ENCODE measurements at places on chromosomes 13 and 19.

- no peak for DNase-seq
Measured at GRCh38 chr13:96796091-96796633, 198.1 kb downstream of the OXGR1 start.

- DNase-seq: no peak
Measured at GRCh38 chr19:4507150-4507452, 11.2 kb downstream of the PLIN4 start.

DNA sequence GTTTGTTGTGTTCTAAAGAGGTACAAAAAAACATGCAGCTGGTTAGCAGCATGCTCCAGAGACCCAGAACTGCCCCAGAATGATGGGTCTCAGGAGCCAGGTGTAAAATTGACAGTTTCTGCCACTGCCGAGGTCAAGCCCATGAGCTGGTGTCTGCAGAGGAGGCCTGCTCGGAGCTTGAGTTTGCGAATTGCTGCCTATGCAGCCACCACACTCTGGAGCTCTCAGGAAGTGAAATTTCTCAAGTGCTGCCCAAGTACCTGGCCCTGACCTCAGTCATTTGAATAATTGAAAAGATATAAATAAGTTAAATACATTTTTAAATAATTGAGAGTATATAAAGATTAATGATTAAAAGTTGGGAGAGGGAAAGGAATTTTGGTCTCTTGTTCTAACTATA is 66.4 kb downstream of the ZAR1L start:
- no peak for DNase-seq

DNA sequence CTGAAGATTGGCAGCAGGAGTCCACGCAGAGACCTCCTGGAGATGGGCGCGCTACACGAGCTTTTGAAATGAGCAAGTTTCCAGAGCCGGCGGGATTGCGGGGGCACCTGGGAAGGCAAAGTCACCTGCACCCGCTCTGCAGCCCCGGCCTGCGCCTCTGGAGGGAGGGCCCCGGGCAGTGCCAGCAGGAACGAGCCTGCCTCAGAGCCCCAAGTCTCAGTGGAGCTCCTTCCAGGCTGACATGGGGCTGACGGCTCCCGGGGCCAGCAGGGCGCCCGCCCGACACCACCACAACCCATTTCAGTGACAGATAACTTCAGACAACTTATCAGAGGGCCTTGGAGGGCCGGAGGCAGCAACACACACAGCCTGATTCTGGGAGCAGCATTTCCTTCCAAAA is 45.0 kb downstream of the RASA3 start:
- DNase-seq: no peak

DNA sequence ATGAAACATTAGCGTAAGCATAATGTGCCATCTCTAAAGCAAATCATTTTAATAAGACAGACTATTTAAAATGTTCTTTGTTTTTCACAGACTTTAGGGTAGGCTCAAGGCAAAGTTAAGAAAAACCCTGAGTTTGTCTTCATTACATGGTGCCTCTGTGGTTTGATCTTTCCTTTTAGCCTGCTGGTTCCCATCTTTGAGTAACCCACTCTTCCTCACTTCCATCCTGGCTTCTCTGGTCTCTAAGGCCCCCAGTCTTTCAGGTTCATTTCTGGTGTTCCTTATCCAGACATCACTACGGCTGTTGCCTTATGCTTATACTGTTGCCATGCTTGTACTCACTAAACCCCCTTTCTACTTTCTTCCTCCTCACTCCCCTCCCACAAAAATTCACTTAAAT is 38.4 kb downstream of the DACH1 start:
- DNase-seq: no peak

GRCh38 chr13:110399801-110400200 is 92.7 kb downstream of the COL4A2 start:
- DNase-seq: no peak

GRCh38 chr13:112042496-112042895 is 24.5 kb upstream of the SOX1 start:
- DNase-seq: no peak

GRCh38 chr19:29375429-29376119 is 150.2 kb upstream of the VSTM2B start:
- DNase-seq: no peak

GRCh38 chr13:99307247-99307646 is at the start of gene GPR183:
Gene GPR183, minus strand, starts transcription at chr13:99307399. Its CDS starts 11,254 bp downstream, at chr13:99296145.
- no peak for DNase-seq

GRCh38 chr13:72293206-72293605 is 426.2 kb upstream of the DACH1 start:
- DNase-seq: no peak

DNA sequence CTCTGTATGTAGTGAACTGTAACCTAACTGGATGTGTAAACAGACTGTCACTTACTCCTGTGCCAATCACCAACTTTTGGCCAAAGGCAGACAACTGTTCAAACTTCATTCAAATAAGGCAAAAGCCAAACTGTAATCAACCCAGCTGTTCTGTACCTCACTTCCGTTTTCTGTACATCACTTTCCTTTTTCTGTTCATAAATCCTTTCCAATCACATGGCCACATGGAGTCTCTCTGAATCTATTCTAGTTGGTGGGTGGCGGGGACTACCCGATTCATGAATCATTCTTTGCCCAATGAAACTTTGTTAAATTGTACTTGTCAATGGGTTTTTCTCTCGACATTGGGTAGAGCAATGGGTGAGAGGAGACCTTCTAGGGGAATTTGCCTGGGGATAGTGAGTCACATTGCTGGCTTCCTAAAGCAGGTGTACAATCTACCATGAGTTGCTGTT is 178.3 kb upstream of the RFC3 start:
- no peak for DNase-seq

- no peak for DNase-seq
Measured at GRCh38 chr13:20460761-20461160, 64.9 kb downstream of the CRYL1 start.

DNA sequence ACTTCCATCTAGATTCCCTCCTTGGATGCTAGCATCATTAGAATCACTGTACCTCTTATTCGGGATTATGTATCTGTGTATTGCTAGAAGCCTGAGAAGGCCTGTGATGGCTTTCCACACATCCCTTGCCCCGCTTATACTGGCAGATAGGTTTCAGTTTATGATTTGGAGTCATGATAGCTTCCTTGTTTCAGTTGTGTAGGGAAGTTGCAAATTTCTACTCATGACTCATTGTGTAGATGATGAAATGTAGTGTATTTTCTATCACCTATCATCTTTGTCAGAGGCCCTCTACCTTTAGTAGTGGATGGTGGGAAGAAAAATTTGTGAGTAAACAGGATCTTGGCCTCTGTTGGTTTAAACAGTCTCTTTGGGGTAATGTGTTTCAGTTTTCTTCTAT is 165.2 kb downstream of the GGACT start:
- no peak for DNase-seq

DNA sequence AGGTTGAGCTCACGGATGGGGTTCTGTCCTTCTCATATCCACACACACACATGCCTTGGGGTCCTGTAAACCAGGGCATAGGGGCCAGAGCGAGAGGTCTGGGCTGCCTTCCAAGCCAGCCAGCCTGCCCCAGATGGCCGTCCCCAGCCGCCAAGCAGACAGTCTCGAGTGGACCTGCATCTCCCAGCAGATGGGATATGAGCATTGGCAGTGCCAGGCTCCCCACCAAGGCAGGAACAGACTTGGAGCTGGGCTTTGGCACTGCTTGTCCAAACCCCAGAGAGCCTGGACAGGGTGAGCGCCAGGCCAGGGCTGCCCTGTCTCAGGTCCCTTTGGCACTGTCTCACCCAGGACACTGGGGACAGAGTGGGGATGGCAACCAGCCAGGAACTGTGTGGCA is 130.4 kb downstream of the DPF1 start:
- no peak for DNase-seq

- no peak for DNase-seq
Measured at GRCh38 chr13:111901267-111901915, 165.6 kb upstream of the SOX1 start.

DNA sequence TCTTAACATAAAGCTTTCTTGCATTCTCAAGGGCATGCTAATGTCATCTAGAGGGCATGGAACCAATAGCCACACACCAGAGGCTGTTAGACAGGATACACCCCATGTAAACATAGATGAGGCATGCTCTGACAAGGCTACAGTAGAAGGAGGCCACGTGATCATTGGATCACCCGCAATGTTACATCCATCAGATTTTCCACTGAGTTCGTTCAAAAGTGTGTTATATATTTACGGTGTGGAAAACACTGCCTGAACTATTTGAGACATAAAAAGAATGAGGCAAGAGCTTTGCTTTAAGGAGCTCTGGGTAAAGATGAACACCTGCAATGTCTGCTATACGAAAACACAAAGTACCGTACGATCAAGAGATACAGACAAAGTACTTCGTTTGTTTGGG is 817.5 kb upstream of the SLC10A2 start:
- no peak for DNase-seq

DNA sequence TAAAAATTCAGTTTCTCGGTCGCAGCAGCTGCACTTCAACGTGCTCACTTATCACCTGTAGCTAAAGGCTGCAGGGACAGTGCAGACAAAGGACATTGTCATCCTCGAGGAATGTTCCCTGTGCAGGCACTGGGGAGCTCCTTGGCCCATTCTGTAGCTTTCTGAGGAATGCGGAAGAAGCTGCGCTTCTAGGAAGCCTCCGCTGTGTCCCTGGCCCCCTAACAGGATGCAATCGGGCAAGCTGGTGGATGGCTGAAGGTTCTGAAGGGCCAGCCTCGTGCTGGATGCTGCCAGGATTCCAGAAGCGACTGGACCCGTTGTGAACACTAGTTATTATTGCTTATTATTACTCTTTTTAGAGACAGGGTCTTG is 8.1 kb downstream of the ANO8 start:
- no peak for DNase-seq

Measured in smooth muscle cell of the brain vasculature (primary cell).